ENCODE measurements at places on chromosomes 1 and 21.
A peak's percentile ranks its signal among the peaks of the same experiment; 100 is the strongest.

DNA sequence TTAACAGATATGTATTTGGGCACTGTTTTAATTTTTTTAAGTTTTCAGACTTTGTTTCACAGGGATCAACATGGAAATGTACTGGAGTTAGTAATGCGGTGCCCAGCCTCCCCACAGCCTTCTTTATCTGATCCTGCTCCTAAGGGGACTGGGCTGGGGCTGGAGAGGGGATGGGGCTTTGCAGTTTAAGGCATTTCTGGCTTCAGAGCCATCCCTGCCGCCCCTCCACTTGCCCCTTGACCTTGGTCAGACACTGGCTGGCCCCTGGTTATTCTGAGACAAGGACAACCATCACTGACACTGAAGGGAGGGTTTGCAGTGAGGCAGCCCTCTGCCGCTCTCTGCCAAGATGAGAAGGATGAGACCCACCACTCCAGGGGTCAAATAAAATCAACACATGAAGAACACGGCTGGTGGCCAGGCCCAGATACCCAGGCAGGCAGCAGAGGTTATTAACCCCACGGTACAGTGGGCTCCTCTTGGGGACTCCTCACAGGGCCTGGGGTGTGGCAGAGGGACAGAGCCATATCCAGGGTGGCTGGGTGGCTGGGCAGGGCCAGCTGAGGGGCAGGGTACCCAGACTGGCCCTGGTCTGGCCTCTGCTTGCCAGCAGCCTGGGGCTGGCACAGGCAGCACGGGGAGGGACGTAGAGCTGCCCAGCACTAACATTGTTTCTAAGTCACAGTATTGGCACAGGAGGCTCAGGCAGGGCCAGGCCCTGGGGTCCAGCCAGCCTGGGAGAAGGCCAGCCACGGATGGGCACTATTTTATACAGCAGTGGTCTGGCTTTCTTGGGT is 7.2 kb upstream of the UBE2U start:
- no peak for DNase-seq

DNA sequence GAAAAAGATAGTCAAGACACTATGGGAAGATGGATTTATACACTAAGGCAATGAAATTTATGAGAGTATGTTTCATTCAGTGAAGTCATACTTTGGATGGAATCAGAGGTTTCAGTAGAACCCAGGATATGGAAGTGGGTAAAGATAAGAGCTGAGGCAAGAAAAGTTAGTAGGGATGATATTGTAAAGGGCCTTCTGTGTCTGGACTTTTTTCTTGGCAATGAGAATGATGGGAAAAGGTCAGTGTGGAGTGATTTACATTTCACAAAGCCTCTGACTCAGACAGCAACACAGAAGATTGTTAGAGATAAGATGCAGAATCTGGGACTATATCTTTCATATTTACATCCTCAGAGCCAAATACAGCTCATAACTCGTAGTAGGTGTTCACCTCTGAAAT is 32.1 kb downstream of the SH3BGR start:
- DNase-seq = no peak

- no peak for DNase-seq
Measured at GRCh38 chr1:1439546-1440261, 4.2 kb downstream of the VWA1 start.

DNA sequence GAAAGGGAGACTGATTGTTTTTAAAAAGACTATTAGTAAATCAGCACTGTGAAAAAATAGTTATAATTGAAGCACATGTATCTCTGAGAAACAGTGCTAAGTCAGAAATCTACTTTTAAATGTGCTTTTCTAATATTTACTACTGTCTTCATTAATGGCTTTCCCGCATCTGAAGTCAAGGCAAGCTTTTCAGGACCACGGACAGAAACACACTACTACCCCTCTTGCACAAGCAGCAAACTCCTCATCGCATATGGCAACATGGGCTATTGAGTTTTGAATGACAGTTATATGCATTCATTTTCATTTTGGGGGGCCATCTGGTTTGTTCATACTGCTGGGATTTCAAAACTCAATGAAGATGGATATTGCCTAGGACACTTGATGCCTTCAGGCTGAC is 433.4 kb upstream of the CAMK1G start:
- peak; percentile 31 for DNase-seq

GRCh38 chr1:113861641-113862040 is 9.9 kb downstream of the PTPN22 start:
- DNase-seq = no peak

DNA sequence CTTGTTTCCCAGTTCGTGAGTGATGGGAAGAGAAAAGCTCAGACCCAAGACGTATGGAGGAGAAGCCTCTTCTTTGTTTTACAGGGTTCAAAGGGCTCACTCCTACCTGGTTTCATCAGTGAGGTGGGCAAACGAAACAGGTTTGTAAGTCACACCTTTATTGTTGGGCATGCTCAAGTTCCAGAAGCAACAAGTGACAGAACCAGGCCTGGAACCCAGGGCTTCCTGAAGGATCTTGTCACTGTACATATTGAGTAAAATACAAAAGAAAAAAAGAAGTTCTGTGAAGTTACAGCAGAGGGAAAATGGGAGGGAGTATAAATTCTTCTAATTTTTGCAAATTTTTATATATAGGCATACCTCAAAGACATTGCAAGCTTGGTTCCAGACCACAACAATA is 320.9 kb upstream of the PROX1 start:
- no peak for DNase-seq

GRCh38 chr1:90210633-90211491 is 216.0 kb downstream of the ZNF326 start:
- no peak for DNase-seq

- no peak for DNase-seq
Measured at GRCh38 chr1:42734201-42735035, 5.6 kb downstream of the CLDN19 start.

DNA sequence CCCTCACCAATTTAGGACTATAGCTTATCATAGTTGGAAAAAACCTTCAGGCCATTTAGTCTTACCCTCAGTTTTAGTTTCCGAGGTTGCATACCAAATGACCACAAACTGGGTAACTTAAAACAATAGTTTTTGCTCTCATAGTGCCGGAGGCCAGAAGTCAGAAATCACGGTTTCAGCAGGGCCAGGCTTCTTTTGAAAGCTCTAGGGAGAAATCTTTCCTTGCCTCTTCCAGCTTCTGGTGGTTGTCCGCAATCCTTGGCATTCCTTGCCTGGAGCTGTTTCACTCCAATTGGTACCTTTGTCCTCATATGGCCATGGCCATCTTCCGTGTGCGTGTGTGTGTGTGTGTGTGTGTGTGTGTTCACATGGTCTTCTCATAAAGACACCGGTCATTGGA is 12.4 kb upstream of the PLXNA2 start:
- DNase-seq = no peak

- DNase-seq = no peak
Measured at GRCh38 chr1:152537496-152537895, 23.2 kb downstream of the CRCT1 start.

GRCh38 chr21:44356636-44357035 is 3.2 kb downstream of the TRPM2 start:
- no peak for DNase-seq

GRCh38 chr1:79781261-79781660 is 774.7 kb upstream of the ADGRL4 start:
- no peak for DNase-seq

GRCh38 chr1:173581383-173582079 is 21.3 kb downstream of the SLC9C2 start:
- DNase-seq = no peak

- DNase-seq = no peak
Measured at GRCh38 chr1:233509526-233509925, 104.4 kb upstream of the KCNK1 start.

GRCh38 chr21:35933466-35933865 is 126.9 kb downstream of the SETD4 start:
- peak; percentile 80 for DNase-seq

- DNase-seq = no peak
Measured at GRCh38 chr1:33719326-33719725, 144.6 kb upstream of the HMGB4 start.

DNA sequence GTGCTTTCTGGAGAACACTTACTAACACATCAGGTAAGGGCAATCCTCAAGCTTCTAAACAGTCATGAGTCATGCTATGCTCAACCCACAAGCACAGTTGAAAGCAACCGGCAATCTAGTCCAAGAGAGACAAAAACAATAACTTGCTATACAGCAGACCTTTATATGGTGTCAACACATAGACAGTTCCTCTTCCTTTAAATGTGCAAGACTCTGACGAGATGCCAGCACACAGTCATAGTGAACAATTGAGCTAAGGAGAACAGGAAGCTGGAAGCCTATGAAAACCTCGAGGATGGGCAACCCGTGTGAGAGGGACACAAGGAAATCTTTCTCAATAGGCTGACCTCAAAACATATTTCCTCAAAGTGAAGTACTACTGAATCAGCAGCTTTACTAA is 5.3 kb downstream of the ADIPOR1 start:
- peak; percentile 25 for DNase-seq

DNA sequence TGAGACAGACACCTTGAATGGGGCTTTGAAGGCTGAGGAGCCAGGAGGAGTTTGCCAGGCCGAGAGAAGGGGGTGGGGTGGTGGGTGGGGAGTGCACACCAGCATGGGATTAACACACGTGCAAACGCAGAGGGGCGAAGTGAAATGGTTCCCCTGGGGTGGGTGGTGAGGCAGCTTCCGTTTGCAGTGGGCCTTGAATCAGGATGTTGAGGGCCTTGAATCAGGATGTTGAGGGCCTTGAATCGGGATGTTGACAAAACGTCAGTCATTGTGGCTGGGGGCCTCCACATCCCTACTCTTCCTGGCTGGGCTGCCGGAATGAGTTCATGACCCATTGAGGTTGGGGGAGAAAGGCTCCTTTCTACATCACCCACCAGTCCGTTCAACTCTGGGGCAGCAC is 16.6 kb downstream of the LDLRAP1 start:
- no peak for DNase-seq

DNA sequence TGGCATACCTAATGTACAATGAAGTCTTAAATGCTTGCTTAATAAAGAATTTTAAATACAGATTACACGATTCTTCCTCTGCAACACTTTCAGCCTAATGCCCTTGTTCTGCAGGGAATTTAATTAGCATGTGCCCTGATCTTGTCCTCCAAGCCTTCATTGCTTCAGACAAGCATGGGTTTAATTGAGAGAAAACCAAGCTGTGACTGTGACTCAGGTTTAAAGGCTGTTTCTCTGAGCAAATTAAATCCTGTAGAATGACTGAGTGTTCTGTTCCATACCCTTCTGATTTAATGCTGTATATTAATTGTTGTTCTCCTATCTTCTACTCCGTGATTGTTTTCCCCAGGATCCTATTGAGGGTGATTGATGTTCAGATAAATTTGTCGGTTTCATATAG is 269.0 kb upstream of the PRMT6 start:
- DNase-seq = no peak

Measured in MG63 (cell line).